AG20443 (cell line): ENCODE measurements at places on chromosomes 3 and 15.

DNA sequence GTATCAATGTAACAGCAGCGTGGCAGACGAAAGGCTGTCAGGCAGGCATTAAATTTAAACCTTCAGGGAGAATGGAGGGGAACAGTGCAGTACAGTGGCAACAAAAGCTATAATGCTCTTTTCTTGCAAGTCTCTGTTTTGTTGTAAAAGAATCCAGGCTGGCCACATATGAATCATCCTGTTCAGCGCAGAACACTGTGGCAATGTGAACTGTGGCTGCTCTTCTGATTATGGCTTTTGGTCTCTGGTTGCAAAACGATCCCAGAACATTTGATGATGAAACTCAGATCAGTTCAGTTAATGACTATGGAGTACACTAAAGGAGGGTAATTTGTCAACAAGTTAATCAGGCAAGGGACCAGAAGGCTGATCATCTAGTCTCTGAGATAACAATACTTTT lies 219.7 kb upstream of the SGO1 start:
- DNase-seq: peak; percentile 62

DNA sequence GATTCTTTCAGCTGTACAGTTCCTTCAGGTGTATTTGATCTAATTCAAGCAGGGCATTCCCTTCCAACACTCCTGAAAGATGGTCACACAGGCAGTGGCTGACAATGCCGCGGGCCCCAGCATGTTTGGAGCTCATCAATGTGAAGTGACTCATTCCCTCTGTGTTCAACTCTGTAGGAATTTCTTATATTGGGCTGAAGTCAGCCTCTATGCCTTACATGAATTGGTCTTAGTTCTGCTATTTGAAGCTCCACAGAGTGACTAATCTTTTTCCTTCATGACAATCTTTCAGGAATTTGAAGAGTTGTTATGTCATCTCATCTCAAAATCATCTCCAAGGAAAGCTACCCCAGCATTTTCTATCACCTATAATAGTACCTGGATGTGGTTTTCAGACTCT lies 142.5 kb upstream of the C2CD4B start:
- peak; percentile 77 for DNase-seq

DNA sequence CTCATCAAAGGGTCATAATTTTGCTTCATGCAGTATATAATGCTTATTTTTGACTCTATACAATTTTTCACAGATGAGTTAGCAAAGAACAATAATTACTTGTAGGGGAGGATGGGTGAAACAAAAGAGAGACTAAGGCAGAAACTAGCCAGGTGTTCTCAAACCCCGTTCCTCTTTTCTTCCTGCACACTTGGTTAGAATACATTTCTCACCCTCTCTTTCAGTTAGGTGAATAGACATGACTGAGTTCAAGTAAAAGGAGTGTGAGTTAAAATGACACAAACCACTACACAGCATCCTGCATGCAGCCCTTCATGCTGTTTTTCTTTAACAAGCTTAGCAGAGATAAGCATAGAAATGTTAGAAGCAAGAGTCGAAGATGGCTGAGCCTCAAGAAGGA lies 922.2 kb downstream of the TBL1XR1 start:
- no peak for DNase-seq

DNA sequence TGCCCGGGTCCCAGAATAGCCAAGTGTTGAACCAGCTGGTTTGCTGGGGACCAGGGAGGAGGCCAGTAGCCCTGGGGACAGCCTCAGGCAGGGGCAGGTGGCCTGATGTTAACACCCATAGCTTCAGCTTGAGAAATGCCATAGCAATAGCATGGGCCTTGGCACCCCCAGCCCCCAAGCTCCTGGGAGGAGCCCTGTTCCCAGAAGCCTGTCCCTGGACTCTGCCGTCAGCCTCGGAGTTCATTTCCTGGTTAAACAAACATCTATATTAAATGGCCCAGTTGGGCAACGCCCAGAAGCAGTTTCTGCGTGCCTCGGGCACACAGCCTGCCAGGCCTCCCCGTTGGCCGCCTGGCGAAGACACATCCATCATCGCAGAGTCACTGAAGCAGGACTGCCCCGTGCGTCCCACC lies 58.2 kb downstream of the FGD5 start:
- DNase-seq: peak; percentile 71

DNA sequence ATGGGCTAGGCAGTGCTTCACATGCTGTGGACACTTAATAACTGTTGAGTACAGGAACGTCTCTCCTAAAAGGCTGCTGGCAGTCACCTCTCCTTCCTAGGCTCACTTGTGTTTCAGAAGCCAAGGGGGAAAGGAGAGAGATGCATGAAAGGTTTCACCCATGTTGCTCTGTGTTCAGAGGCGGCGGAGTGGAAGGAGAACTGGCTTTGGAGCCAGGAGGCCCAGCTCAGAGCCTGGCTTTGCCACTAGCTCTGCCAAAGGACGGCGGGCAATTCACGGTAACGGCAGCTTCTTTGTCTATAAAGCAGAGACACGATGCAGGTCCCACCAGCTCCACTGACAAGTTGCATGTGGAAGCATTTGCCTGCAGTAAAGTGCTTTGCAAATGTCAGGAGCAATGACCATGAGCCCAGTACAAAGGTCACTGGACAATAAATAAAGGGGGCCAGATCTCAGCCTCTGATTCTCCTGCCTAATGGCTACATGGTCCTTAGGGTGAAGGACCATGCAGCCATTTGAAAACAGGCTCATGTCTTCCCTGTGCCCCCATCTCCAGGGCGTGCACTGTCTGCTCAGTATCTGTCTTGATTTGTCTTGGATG lies 171.7 kb upstream of the TLE3 start:
- no peak for DNase-seq

DNA sequence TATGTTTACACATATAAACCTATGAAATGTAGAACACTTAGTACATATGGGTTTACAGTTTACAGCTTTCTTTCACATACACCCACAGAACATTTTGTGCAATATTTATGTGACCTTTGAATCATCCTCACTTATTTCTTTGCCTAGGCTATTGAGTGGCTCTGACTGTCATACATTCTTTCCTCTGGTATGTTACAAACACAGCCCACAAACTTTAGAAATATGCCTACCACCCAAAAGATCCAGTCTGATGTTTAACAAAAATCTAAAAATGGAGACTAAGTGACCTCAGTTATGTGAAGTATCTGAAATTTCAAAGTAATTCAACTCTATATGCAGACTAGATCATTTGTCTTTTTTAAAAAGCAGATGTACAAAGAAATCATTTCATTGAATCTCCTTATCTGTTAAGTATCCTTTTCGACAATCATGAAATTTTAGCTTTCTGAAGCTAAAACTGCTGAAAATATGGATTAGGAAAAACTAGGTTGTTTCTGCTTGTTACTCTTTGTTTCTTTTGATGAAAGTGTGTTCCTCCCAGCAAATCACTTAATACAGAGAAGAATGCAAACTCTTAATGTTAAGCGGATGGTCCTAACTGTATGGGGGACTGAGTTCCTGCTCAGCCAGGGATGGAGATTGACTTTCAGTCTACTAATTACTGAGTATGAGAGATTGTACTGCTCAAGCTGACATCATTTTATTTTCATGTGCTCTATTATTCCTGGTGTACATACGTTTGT lies 27.7 kb downstream of the CCDC54 start:
- peak; percentile 73 for DNase-seq

GRCh38 chr15:63473007-63473748 lies 31.2 kb upstream of the USP3 start:
- DNase-seq: no peak

DNA sequence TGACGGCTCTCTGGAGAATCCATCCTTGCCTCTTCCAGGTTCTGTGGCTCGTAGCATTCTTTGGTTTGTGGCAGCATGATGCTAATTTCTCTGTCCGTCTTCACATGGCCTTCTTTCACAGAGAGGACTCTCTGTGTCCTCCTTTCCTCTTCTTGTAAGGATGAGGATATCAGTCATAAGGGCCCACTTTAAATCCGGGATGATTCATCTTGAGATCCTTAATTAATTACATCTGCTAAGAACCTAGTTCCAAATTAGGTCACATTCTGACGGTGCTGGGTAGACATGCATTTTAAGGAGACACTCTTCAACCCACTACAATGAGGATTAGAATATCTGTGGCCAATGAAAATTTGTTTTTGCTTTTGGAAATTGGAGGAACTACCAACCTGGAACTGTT lies 15.7 kb upstream of the GXYLT2 start:
- DNase-seq: peak; percentile 76

- peak; percentile 22 for DNase-seq
Observed at GRCh38 chr3:29312960-29313452, 32.1 kb downstream of the RBMS3 start.
